Fibroblast of lung (primary cell): ENCODE measurements at places on chromosomes 12 and 14. TPM values are rescaled to one million over a fixed set of nuclear protein-coding genes. Genes with fewer than 3 reads are reported as not detected.

CYP46A1 gene
- total RNA-seq = under 0.01 and 0.33 TPM in 2 replicates

SLC35E3 gene
- 3.6 and 4.1 TPM in 2 replicates for total RNA-seq

METTL17 gene
- 28.4 and 31.6 TPM in 2 replicates for total RNA-seq

MUCL1 gene
- not detected in 2 replicates for total RNA-seq

WIF1 gene
- total RNA-seq = under 0.01 TPM in 1 of 2 replicates, not detected in the other

TAS2R50 gene
- total RNA-seq = 1.3 and 2.3 TPM in 2 replicates

DHH gene
- total RNA-seq = under 0.01 TPM in 2 replicates

LRRC9 gene
- total RNA-seq = not detected in 2 replicates

METTL1 gene
- 3.5 and 6.4 TPM in 2 replicates for total RNA-seq

GLIPR1L1 gene
- total RNA-seq = under 0.01 TPM in 1 of 2 replicates, not detected in the other

YARS2 gene
- 27.1 and 28.5 TPM in 2 replicates for total RNA-seq

ETFBKMT gene
- 4.4 and 6.1 TPM in 2 replicates for total RNA-seq

AICDA gene
- not detected in 2 replicates for total RNA-seq

TAS2R19 gene
- total RNA-seq = 3.1 and 5.3 TPM in 2 replicates

CCDC175 gene
- not detected in 2 replicates for total RNA-seq

TROAP gene
- total RNA-seq = 0.51 and 6.3 TPM in 2 replicates

GYS2 gene
- not detected in 2 replicates for total RNA-seq

ALX1 gene
- total RNA-seq = not detected in 2 replicates

DENR gene
- 30.8 and 40.6 TPM in 2 replicates for total RNA-seq

SERPINA6 gene
- not detected in 2 replicates for total RNA-seq

RERG gene
- 0.26 and 0.33 TPM in 2 replicates for total RNA-seq

STX2 gene
- 35.2 and 40.6 TPM in 2 replicates for total RNA-seq

BCL2L2 gene
- total RNA-seq = 17.2 and 25.4 TPM in 2 replicates

GLT8D2 gene
- 12.6 and 36.3 TPM in 2 replicates for total RNA-seq

MGP gene
- total RNA-seq = 2.0 and 38.0 TPM in 2 replicates

BICD1 gene
- total RNA-seq = 10.0 and 12.4 TPM in 2 replicates

KRT5 gene
- total RNA-seq = not detected in 2 replicates

PYGL gene
- 58.6 and 76.8 TPM in 2 replicates for total RNA-seq

ALDH1L2 gene
- total RNA-seq = 35.7 and 59.1 TPM in 2 replicates

SIX1 gene
- total RNA-seq = 1.8 and 8.3 TPM in 2 replicates

GLT1D1 gene
- under 0.01 TPM in 2 replicates for total RNA-seq

CCND2 gene
- total RNA-seq = 35.2 and 37.3 TPM in 2 replicates

B4GALNT3 gene
- total RNA-seq = not detected in 2 replicates

SLC5A8 gene
- total RNA-seq = not detected in 2 replicates

RNASE3 gene
- not detected in 2 replicates for total RNA-seq

ATXN7L3B gene
- total RNA-seq = 22.3 and 23.0 TPM in 2 replicates

REP15 gene
- 0.77 and 0.99 TPM in 2 replicates for total RNA-seq

PTPN21 gene
- total RNA-seq = 9.2 and 13.2 TPM in 2 replicates

OR4E2 gene
- not detected in 2 replicates for total RNA-seq

KCNA1 gene
- under 0.01 TPM in 1 of 2 replicates, not detected in the other for total RNA-seq

CLEC1B gene
- total RNA-seq = not detected in 2 replicates

GTF2A1 gene
- total RNA-seq = 25.2 and 32.7 TPM in 2 replicates

NELL2 gene
- 0.17 and 0.26 TPM in 2 replicates for total RNA-seq

HRK gene
- total RNA-seq = under 0.01 TPM in 2 replicates

CCDC60 gene
- not detected in 2 replicates for total RNA-seq

SSPN gene
- total RNA-seq = 9.8 and 18.5 TPM in 2 replicates

PLCZ1 gene
- not detected in 2 replicates for total RNA-seq

DLGAP5 gene
- 0.77 and 8.1 TPM in 2 replicates for total RNA-seq

GSC gene
- 0.17 and 0.51 TPM in 2 replicates for total RNA-seq

C3AR1 gene
- 0.17 TPM in 1 of 2 replicates, not detected in the other for total RNA-seq
